Vagina (tissue), 2 donors: ENCODE measurements at places on chromosomes 16 and 17.

- DNase-seq = no peak
These were observed 10.9 kb upstream of the FOXJ1 start for GRCh38 chr17:76151896-76152454.

- peak; percentile 77 for DNase-seq
These were observed 121.1 kb downstream of the CYLD start for GRCh38 chr16:50862818-50863643.

GRCh38 chr16:85677383-85677967 lies 11.3 kb downstream of the GINS2 start:
- DNase-seq = no peak

GRCh38 chr17:55354941-55355340 lies 66.7 kb downstream of the MMD start:
- peak; percentile 16 for DNase-seq

DNA sequence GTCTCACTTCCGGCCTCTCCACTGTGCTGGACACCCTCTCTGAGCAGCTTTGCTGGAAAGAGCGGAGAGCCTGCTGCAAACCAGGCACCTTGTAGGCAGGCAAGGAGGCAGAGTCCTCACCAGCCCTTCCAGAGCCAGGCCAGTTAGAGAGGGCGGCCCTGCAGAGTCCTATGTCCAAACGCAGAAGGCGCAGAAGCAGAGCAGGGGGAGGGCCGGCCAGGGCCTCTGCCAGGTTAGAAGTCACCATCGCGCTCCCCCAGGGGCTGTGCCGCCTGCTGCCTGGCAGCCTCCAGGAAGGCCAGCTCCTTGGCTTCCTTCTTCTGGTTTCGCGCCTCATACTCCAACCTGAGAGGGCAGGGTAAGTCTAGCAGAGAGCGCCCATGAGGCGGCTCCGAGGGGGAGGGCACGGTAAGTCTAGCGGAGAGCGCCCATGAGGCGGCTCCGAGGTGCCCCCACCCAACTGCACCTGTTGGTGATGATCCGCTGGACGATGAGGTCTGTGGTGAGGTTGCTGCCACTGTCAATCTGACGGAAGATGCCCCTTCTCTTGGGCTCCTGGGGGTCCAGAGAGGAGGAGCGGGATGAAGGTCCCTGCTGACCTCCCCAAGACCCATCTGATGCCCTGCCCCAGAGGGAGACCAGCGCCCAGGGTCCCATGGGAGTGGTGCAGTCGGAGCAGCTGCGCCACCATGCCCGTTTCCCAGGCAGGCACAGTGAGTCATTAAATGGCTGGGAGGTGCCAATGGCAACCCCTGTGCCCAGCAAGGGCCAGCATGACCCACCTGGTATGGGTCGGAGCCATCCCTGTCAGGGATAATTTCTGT lies 2.8 kb downstream of the NPB start:
- DNase-seq = no peak

DNA sequence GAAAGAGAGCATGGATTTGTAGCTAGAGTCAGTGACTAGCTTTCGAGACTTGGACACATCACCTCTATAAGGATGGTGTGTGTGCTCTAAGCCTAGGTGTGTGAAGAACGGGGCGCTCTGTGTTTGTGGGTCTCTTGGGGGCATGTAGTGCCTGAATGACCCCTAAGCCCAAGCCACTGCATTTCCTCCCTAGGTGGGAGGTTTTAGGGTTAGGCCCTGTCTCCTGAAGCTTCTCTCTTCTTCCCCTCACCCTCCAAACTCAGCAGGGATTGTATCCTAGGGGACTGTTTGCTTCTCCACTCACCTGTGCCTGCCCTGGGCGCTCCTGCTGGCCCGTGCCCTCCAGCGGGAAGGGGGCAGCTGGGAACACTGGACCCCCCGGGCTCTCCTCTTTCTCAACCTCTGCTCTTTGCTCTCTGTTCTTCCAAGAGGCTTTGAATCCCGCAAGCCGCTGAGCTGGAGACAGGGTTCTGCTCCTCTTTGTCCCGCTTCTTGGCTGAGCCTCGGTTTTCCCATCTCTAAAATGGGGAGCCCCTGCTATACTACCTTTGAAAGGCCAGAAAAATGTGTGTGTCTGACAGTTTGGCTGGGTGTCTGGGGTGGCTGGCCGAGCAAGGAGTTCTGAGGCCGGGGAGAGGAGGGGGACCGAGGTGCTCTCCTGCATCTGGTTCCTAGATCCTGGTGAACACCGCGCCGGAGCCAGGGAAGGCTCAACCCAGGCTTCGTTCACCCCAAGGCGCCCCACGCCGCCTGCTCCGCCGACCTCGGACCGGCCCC lies 810 bp downstream of the CYGB start:
- no peak for DNase-seq

DNA sequence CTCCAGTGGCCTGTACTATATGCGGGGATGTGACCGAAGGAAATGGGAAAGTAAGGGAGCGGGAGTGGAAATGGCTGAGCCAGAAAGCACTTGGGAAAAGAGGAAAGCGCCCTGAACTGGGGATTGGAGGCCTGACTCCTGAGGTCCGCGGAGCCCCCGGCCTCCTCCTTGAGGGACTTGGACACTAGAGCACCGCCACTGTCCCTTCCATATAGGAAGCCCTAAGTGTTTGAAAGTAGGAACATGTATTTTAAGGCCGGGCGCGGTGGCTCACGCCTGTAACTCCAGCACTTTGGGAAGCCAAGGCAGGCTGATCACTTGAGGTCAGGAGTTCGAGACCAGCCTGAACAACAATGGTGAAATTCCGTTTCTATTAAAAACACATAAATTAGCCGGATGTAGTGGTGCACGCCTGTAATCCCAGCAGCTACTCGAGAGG lies 530 bp upstream of the ZDHHC7 start:
- no peak for DNase-seq

DNA sequence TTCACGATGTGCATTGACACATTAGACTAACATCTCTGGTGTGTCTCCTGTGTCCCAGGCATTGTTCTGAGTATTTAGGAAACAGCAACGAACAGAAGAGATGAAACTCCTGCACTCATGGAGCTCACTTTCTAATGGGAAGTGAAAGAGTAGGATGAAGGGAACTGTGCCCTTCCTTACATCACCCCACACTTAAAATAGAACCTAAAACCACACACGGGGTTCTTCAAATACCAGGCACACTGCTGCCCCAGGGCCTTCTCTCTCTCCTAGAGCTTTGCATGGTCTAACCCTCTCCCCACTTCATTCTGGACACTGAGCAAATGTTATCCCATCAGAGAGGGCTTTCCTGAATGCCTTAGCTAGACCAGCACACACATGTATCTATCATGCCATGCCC lies 33.7 kb downstream of the TRIM25 start:
- no peak for DNase-seq

GRCh38 chr17:78271419-78272170 lies 40.2 kb downstream of the TMEM235 start:
- no peak for DNase-seq

DNA sequence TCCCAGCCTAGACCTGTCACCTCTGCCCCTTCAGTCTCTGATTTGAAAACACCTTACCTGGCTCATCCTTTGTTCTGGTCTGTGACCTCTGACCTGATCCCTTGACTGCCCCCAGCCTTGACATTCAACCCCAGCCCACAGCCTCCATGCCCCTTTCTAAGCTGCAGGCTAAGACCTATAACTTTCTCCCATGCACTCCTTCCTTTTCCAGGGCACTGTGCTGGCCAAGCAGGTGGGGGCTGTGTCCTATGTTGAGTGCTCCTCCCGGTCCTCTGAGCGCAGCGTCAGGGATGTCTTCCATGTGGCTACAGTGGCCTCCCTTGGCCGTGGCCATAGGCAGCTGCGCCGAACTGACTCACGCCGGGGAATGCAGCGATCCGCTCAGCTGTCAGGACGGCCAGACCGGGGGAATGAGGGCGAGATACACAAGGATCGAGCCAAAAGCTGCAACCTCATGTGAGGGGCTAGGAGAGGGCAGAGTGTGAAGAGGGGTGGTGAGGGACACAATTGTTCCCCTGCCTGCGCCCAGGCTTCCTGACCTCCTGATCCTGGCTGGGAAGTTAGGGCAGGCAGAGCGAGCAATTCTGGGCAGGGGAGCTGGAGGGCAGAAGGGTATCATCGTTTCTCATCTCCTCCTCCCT lies 3.3 kb downstream of the RND2 start:
- no peak for DNase-seq

GRCh38 chr16:56748826-56749225 lies 18.9 kb downstream of the NUP93 start:
- DNase-seq = no peak

DNA sequence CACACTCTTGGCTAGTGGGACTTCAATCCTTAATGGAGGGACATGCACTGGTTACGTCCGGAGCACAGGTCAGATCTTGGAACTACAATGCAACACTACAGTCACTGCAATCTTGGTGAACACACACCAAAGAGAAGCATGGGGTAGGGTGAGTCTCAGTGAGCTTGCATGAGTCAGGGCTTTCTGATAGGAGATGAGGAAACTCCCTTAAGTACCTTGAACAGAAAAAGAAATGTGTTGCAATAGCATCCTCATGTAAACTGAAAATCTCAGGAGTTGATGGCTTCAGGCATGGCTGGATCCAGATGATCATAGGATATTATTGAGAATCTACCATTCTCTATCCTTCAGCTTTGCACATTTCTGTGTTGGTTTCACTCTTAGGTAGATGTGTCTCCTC lies 54.1 kb downstream of the CES1 start:
- DNase-seq = no peak

DNA sequence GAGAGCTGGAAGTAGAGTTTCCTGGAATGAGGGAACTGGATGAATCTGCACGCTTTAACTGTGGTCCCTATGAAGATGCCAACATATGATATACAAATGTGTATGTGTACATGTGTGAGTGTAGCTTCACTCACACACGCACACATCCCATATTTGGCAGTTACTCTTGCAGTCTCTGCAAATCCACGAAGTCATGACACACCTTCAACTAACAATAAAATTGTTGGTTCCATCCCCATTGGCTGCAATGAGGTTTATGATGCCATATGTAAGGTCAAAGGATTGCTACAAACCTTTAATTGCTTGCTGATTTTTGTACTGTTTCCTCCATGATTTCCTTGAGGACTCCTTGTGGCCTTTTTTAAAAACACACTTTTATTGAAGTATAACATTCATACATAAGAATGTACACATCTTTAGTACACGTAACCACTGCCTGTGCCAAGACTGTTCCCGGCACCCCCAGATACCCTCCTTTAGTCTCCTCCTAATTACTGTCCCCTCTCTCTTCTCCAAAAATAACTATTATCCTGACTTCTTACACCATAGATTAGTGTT lies 22.0 kb downstream of the MYO1D start:
- no peak for DNase-seq

DNA sequence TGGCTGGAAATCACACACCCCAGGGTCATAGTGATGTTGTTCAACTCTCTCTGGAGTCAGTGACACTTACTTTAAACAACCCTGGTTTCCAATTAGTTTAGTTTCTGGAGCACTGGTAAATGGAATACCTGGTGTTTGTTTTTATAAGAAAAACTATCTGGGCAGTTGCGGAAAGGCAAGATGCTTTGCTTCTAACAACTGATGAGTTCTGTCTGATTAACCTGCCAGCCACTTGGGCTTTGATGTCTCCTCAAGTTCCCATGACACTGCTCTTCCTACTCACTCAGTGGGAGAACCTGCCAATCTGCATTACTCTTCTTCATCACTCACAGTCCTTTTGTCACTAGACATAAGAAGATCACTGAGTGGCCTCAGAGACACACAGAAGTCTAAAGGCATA lies 78.7 kb upstream of the MTMR4 start:
- DNase-seq = no peak

DNA sequence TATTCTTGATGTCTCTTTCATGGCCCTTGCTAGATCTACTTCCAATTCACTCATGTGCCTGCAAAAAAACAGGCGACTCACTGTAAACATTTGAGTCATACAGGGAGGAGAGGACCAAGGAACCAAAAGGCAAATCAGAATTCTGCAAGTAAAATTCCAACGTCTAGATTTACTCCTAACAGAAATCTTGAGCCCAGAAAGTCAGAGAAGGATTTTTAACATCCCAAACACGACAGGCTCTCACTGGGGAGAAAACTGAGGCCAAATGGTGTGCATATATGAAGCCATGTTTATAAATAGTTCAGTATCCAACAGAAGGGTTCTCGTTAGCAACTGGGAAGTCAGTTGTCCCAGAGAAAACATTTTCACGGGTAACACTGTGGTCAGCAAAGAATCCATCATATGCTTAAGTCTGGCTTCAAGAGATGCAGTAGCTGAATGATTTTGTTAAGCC lies 40.1 kb downstream of the LITAF start:
- no peak for DNase-seq

DNA sequence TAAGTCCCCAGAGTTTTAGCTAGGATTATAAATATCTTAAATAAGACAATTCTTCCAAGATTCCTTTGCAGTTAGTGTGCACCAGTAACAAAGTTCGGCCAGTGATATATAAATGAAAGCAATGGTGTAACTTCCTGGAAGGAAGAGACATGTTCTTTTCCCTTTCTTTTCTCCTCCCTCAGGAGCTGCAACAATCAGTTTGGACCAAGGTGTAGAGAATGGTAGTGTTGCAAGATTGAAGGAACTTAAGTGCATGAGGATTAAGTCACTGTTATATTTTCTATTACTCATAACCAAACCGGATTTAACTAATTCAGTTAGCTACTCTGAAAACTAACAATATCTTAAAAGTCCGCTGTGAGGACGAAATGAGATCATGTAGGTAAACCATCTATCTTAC lies 68.9 kb upstream of the KCNJ16 start:
- no peak for DNase-seq

GRCh38 chr16:8565498-8565897 lies 24.8 kb downstream of the TMEM114 start:
- no peak for DNase-seq

DNA sequence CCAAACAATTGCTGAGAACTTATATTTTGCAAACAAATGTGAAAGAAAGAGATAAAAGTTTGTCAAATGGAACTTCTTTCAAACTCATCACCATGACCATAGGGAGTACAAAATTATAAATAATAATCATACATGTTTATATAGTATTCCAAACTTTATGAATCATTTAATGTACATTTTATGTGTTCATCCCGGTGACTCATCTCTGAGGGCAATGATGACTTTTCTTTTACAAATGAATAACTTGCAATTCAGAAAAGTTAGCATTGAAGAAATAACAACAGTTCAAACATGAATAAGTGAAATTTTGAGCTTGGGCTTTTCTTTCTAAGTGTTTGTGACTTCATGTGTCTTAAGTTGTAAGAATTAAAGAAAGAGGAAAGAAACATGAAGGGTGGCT lies 66.3 kb upstream of the CDH8 start:
- DNase-seq = no peak

GRCh38 chr17:62965686-62966425 lies at the start of gene TANC2:
Gene TANC2, plus strand, starts transcription at chr17:62966235. Its CDS starts 43,325 bp downstream, at chr17:63009560.
- DNase-seq = no peak

DNA sequence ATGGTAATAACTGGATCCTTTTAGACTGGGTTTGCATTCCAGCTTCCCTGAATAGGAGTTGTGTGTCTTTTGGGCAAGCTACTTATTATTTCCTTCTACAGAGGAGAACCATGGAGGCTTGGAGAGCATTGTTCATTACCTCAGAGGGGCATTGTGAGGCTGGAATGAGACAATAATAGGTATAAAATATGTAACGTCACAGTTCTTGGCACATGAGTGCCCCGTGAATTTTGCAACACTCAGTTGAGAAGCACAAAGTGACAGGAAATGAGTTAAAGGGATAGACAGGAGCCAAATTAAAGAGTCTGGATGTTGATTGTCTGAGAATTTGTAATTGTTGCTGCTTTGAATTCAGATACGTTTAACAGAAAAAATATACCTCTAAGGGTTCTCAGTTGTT lies 92.2 kb downstream of the CDH8 start:
- DNase-seq = no peak

- DNase-seq = no peak
These were observed 438.0 kb upstream of the ZFHX3 start for GRCh38 chr16:73485880-73486279.
